ENCODE measurements at places on chromosomes 7 and 10. TPM values are rescaled to one million over a fixed set of nuclear protein-coding genes. Genes with fewer than 3 reads are reported as not detected.

HOXA5 gene
- polyA plus RNA-seq, result not detected

CLEC5A gene
- polyA plus RNA-seq, result not detected

CFAP69 gene
- polyA plus RNA-seq, result not detected

VAX1 gene
- polyA plus RNA-seq, result not detected

INHBA gene
- not detected for polyA plus RNA-seq

ACHE gene
- not detected for polyA plus RNA-seq

OR2A42 gene
- polyA plus RNA-seq, result 0.14 TPM

ZNF736 gene
- polyA plus RNA-seq, result 2.8 TPM

FAM25A gene
- not detected for polyA plus RNA-seq

PIP4K2A gene
- polyA plus RNA-seq, result 55.2 TPM
